ENCODE measurements at places on chromosomes 11 and 22. TPM values are rescaled to one million over a fixed set of nuclear protein-coding genes. Genes with fewer than 3 reads are reported as not detected.

IGLL5 gene
- 5.5 TPM for total RNA-seq

SERHL2 gene
- total RNA-seq, result 0.92 TPM

NECTIN1 gene
- total RNA-seq, result 44.1 TPM

MS4A6E gene
- total RNA-seq, result not detected

LMNTD2 gene
- 15.3 TPM for total RNA-seq

OTUB1 gene
- total RNA-seq, result 67.7 TPM

BIK gene
- total RNA-seq, result 23.0 TPM

NELL1 gene
- 0.09 TPM for total RNA-seq

CRYBA4 gene
- not detected for total RNA-seq

INS gene
- not detected for total RNA-seq

NLRP6 gene
- 0.92 TPM for total RNA-seq

TRIM6 gene
- 0.40 TPM for total RNA-seq

OSBP2 gene
- total RNA-seq, result 2.9 TPM

MMP11 gene
- total RNA-seq, result 4.6 TPM

OR10D3 gene
- not detected for total RNA-seq

CCDC188 gene
- 0.58 TPM for total RNA-seq

SCUBE1 gene
- 5.8 TPM for total RNA-seq

CCDC89 gene
- 4.3 TPM for total RNA-seq

P4HA3 gene
- total RNA-seq, result 0.27 TPM

OR52E8 gene
- total RNA-seq, result not detected

MUC5AC gene
- total RNA-seq, result 0.03 TPM

ZNRF3 gene
- total RNA-seq, result 7.0 TPM

P2RX6 gene
- total RNA-seq, result 0.73 TPM

CNGA4 gene
- total RNA-seq, result 0.14 TPM

RASL10A gene
- total RNA-seq, result 1.7 TPM

AGBL2 gene
- 2.9 TPM for total RNA-seq

KCNK4 gene
- total RNA-seq, result not detected

SAA4 gene
- total RNA-seq, result not detected

SDHD gene
- total RNA-seq, result 252 TPM

GLYAT gene
- 0.14 TPM for total RNA-seq

LRRC56 gene
- total RNA-seq, result 4.7 TPM

POU2AF2 gene
- total RNA-seq, result 1.5 TPM

PHETA2 gene
- 13.9 TPM for total RNA-seq

LDHAL6A gene
- not detected for total RNA-seq

KIF18A gene
- total RNA-seq, result 1.9 TPM

PIH1D2 gene
- total RNA-seq, result 0.92 TPM

MS4A4E gene
- 3.0 TPM for total RNA-seq

OR8D1 gene
- not detected for total RNA-seq

TRPC6 gene
- 1.3 TPM for total RNA-seq

MPZL3 gene
- 12.8 TPM for total RNA-seq

PGA3 gene
- total RNA-seq, result not detected

SGSM1 gene
- 4.1 TPM for total RNA-seq

TMEM134 gene
- total RNA-seq, result 63.6 TPM

ADORA2A gene
- 4.0 TPM for total RNA-seq

PACSIN3 gene
- total RNA-seq, result 7.1 TPM

TENM4 gene
- total RNA-seq, result 1.7 TPM

SCUBE2 gene
- total RNA-seq, result 8.3 TPM

GALNT18 gene
- 3.6 TPM for total RNA-seq

KCTD17 gene
- total RNA-seq, result 41.1 TPM

Data from left colon (tissue), 2 donors.